ENCODE measurements at places on chromosomes 6 and 20.

GRCh38 chr20:23629542-23630391 is 8.0 kb downstream of the CST3 start:
- no peak for DNase-seq

GRCh38 chr20:41524980-41525613 is 93.1 kb downstream of the CHD6 start:
- no peak for DNase-seq

DNA sequence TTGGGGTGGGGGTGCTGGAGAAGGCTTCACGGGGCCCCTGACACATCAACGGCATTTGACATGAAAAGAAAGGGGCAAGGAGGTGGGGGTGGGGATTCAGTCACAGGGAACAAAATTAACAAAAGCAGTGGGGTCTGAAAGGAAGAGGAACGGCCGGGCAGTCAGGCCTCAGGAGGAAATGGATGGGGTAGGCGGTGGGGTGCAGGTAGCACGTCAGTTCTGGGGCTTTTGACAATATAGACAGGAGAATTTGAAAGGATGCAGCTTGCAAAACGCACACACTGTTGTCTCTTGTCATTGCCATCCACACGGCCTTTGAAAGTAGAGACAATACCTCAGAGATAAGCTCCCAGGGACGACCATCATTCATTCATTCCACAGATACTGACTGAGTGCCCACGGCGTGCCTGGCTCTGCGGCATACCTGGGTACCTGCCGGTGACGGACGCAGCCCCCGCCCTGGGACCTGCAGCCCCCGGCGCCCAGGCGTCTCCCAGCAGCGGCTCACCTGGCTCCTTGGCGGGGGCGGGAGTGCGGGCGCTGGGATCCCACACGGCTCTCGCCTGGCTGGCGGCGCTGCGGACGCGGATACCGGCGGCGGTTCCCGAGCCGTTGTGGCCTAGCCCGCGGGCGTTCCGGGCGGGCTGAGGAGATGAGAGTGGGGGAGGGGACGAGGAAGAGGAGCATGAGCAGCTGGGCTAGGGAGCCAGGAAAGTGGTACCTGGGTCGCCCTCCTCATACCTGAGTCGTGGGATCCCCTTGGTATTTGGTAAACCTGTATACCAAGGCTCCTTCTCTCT is at the start of gene SLC26A8:
TSS of gene SLC26A8 (minus strand) at position 646 of the 800 bp plus-strand sequence. CDS start 4,934 bp downstream, outside the sequence.
- DNase-seq: no peak

- no peak for DNase-seq
Observed at GRCh38 chr6:55180258-55180657, 5.9 kb downstream of the HCRTR2 start.
